Esophagus muscularis mucosa (tissue), 4 donors: ENCODE measurements at places on chromosomes 7 and 10. TPM values are rescaled to one million over a fixed set of nuclear protein-coding genes. Genes with fewer than 3 reads are reported as not detected.
A peak's percentile ranks its signal among the peaks of the same experiment; 100 is the strongest.

DNA sequence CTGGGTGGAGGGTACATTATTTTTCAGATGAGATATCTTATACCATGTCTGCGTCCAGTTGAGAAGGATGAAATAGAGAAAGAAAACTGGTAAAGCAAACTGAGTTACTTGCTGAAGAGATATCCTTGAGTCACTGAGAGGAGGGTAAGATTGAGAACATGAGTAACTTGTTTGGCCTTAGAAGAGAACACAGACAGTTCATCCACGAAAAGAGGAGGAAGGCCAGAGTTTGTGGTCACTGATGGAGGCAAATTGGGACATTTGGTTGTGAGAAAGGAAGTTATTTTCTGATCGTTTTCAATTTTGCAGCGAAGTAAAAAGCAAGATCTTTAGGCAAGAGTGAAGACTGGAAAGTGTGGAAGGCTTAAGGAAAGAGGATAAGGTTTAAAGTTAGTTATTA is 15.6 kb downstream of the MBL2 start:
- no peaks in the 10 kb centered on the region for H3K4me1 ChIP-seq
- peak; percentile 5 for DNase-seq
- H3K36me3 ChIP-seq: no peaks in the 10 kb centered on the region
- H3K27me3 ChIP-seq: no peaks in the 10 kb centered on the region
- no peak overlapping the region for H3K4me3 ChIP-seq

DNA sequence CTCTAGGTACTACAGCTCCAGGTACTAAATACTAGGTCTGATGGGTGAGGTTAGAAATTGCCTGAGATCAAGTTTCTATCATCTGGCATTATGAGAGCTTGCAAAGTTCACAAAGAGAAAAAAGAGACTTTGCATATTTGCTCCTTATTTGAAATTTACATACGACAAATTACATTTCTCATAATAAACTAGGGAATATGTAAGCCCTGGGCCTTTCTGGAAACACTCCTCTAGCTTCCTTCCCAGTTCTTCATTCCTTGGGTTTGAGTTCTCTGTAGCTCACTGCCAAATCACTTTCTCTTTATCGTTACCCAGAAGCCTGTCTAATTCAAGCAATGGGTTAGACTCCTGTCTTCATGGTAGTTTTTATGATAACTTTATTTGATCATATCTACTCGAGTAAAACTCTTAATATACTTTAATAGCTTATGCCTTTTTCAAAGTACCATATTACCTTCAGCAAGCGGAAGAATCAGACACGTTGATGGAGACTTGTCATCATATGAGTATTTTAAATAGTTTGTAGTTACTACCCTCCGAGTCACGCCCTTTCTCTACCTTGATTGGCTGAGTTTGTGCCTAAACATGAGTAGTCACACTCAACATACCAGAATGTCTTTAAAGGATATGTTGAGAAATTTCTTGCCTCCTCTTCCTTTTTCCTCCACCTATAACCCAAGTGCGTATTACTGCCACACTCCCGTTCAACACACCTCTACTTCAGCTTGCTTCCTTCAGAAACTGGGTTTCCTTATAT is 150.5 kb downstream of the DKK1 start:
- H3K27me3 ChIP-seq: no peaks in the 10 kb centered on the region
- no peak for DNase-seq
- H3K27ac ChIP-seq: no peak overlapping the region

GRCh38 chr10:43199088-43199683 is 60.9 kb downstream of the CSGALNACT2 start:
- no peak overlapping the region for H3K4me3 ChIP-seq
- no peak overlapping the region for H3K27ac ChIP-seq
- no peak for DNase-seq
- peaks cover 23% of the 10 kb centered on the region for H3K4me1 ChIP-seq
- no peaks in the 10 kb centered on the region for H3K36me3 ChIP-seq

- H3K36me3 ChIP-seq: no peaks in the 10 kb centered on the region
- H3K27me3 ChIP-seq: no peaks in the 10 kb centered on the region
- H3K27ac ChIP-seq: no peak overlapping the region
- no peak for DNase-seq
- no peak overlapping the region for H3K4me3 ChIP-seq
Measured at GRCh38 chr7:6307762-6308161, 35.3 kb upstream of the CYTH3 start.

- no peak for DNase-seq
- no peaks in the 10 kb centered on the region for H3K4me1 ChIP-seq
- no peak overlapping the region for H3K4me3 ChIP-seq
- H3K36me3 ChIP-seq: no peaks in the 10 kb centered on the region
Measured at GRCh38 chr10:62450912-62451610, 76.9 kb downstream of the ZNF365 start.

- H3K36me3 ChIP-seq: no peaks in the 10 kb centered on the region
- H3K4me3 ChIP-seq: no peak overlapping the region
- no peaks in the 10 kb centered on the region for H3K27me3 ChIP-seq
- H3K27ac ChIP-seq: no peak overlapping the region
- no peaks in the 10 kb centered on the region for H3K4me1 ChIP-seq
Measured at GRCh38 chr7:4204513-4205165, 477.5 kb upstream of the FOXK1 start.

DNA sequence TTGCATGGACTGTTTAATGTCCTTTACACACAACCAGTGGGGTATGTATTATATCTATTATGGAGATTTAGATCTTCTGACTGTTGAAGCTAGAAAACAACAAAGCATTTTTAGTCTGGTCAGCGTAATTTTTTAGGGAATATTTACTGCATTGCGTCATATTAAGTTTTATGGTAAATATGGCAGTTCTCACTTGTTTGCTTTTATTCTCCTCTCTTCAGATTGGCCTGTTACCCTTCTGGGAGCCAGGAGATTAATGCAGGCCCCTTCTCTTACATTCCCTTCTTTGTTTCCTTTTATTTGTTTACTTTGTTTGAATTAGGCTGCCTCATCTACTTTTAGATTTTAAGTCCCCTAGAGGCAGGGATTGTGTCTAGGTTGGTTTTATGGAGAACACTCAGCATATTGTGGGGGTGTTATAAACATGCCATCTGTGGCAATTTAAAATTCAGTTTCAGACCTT is 13.8 kb downstream of the UBE2D1 start:
- H3K27ac ChIP-seq: no peak overlapping the region
- peaks cover 16% of the 10 kb centered on the region for H3K4me1 ChIP-seq
- no peak overlapping the region for H3K4me3 ChIP-seq
- no peaks in the 10 kb centered on the region for H3K27me3 ChIP-seq

- H3K4me1 ChIP-seq: no peaks in the 10 kb centered on the region
- H3K4me3 ChIP-seq: no peak overlapping the region
Measured at GRCh38 chr7:47132471-47132870, 449.4 kb downstream of the TNS3 start.

DNA sequence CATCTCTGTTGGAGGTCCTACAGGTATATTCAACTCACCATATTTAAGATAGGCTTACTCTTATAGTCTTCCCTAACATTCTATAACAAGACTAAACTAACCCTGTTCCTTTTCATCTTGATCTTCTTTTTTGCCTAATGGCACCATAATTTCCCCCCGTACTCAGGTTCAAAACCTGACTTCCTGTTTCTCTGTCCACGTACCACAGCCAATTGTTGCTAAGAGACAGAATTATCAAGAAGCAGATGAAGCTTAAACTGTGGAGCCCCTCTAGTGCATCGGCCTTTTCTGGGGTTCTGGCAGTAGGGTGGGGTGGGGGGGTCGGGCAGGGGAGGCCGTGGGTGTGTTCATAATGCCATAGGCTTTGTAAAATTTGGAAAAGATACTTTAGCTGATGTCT is 109.2 kb downstream of the EVX1 start:
- no peaks in the 10 kb centered on the region for H3K27me3 ChIP-seq
- H3K36me3 ChIP-seq: no peaks in the 10 kb centered on the region
- H3K27ac ChIP-seq: no peak overlapping the region

GRCh38 chr7:124426621-124427020 is 339.0 kb downstream of the GPR37 start:
- no peak for DNase-seq
- H3K4me1 ChIP-seq: no peaks in the 10 kb centered on the region
- no peak overlapping the region for H3K4me3 ChIP-seq
- H3K27me3 ChIP-seq: no peaks in the 10 kb centered on the region
- no peak overlapping the region for H3K27ac ChIP-seq

GRCh38 chr10:105042906-105043552 is 401.9 kb downstream of the SORCS3 start:
- DNase-seq: no peak
- H3K4me3 ChIP-seq: no peak overlapping the region
- no peak overlapping the region for H3K27ac ChIP-seq

DNA sequence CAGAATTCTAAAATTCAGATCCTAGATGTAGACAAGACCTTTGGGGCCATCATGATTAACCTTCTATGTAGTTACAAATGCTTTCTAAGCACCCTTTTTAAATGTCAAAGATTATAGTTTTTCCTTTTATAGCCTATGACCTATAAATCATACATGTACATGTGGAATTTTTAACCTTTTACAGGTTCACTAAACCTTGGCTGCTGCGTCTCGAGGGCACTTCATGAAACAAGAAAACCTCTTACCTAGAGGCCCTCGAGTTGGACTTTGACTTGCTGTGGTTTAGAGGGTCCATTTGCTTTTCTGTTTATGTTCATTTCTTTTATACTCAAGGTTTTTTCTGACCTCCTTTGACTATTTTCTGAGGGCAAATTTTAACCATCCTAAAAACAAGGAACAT is 302.2 kb downstream of the CSTF2T start:
- H3K4me1 ChIP-seq: peaks cover 12% of the 10 kb centered on the region
- H3K4me3 ChIP-seq: no peak overlapping the region
- H3K27ac ChIP-seq: no peak overlapping the region
- no peak for DNase-seq

GRCh38 chr10:86547296-86547695 is 25.7 kb upstream of the WAPL start:
- H3K27me3 ChIP-seq: no peaks in the 10 kb centered on the region

DNA sequence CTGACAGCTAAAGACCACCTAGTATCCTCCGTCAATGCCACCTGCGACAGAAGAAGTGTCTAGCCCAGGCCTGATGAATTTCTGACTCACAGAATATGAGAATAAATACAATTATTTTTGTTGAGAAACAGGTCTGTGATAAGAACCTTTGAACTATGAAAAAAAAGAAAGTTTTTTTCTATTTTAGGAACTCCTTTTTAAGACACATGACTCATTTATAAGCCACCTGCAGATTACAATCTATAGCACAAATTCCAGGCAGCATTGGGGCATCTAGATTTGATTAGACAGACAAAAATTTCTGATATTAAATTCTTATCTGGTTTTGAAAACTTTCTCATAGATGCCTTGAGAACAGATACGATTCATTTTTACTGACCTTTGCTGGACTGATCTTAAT is 256.7 kb upstream of the LYZL1 start:
- no peak overlapping the region for H3K27ac ChIP-seq
- H3K27me3 ChIP-seq: no peaks in the 10 kb centered on the region
- H3K36me3 ChIP-seq: no peaks in the 10 kb centered on the region
- no peaks in the 10 kb centered on the region for H3K4me1 ChIP-seq
- no peak for DNase-seq
- no peak overlapping the region for H3K4me3 ChIP-seq

DNA sequence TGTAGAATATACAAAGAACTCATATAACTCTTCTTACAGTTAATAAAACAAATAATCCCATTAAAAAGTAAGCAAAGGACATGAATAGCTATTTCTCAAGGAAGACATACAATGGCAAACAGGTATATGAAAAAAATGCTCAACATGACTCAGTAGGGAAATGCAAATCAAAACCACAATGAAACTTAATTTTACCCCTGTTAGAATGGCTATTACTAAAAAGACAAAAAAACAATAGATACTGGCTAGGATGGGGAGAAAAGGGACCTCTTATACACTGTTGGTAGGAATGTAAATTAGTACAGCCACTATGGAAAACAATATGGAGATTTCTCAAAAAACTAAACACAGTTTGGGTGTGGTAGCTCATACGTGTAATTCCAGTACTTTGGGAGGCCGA is 37.8 kb downstream of the HERPUD2 start:
- no peaks in the 10 kb centered on the region for H3K27me3 ChIP-seq
- H3K4me1 ChIP-seq: peaks cover 11% of the 10 kb centered on the region
- peaks cover 7% of the 10 kb centered on the region for H3K36me3 ChIP-seq
- no peak overlapping the region for H3K27ac ChIP-seq
- no peak for DNase-seq
- no peak overlapping the region for H3K4me3 ChIP-seq

GRCh38 chr7:54596747-54597146 is 54.6 kb downstream of the VSTM2A start:
- peaks cover 17% of the 10 kb centered on the region for H3K4me1 ChIP-seq
- H3K4me3 ChIP-seq: no peak overlapping the region
- H3K27ac ChIP-seq: no peak overlapping the region
- no peaks in the 10 kb centered on the region for H3K36me3 ChIP-seq
- no peak for DNase-seq
- H3K27me3 ChIP-seq: no peaks in the 10 kb centered on the region

DNA sequence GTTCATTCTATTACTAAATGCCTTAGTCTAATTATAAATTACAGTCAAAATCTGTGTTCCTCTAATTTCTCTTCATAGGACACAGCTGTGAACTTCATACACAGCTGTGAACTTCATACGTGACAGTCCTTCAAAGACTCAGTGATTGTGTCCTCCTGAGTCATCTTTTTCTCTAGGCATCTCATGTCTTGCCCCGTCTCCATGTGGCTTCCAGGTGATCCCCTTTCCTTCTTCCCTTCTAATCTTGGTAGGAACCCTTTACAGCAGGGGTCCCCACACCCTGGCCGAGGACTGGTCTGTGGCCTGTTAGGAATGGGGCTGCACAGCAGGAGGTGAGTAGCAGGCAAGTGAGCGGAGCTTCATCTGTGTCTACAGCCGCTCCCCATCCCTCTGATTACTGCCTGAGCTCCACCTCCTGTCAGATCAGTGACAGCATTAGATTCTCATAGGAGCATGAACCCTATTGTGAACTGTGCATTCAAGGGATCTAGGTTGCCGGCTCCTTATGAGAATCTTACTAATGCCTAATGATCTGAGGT is 14.0 kb upstream of the EIF5AL1 start:
- H3K4me1 ChIP-seq: no peaks in the 10 kb centered on the region
- no peak overlapping the region for H3K4me3 ChIP-seq
- no peak for DNase-seq
- H3K27me3 ChIP-seq: peaks cover 7% of the 10 kb centered on the region
- H3K27ac ChIP-seq: no peak overlapping the region

DNA sequence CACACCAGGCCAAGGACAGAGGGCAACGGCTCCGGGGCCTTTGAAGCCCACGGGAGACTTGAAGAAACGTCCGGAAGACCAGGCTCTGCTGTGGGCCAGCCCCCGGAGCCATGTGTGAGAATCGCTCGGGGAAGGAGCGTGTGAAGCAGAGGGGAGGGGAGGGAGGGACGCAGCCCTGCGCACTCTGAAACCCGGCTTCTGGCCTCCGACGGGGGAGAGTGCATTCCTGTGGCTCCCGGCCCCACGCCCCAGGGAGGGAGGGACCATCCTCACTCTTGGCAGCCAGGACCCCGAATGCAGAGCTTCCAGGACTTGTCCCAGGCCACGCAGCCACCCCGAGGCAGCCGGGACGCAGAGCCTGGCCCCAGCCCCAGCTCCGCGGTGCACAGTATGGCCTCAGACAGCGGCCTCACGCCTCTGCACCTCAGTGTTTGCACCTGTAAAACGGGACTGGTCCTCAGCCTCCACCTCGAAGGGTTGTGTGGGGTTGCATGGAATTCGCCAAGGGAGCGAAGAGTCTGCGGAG is 67.4 kb downstream of the PDGFA start:
- no peak overlapping the region for H3K4me3 ChIP-seq
- no peak for DNase-seq
- peaks cover 50% of the 10 kb centered on the region for H3K27me3 ChIP-seq
- H3K27ac ChIP-seq: no peak overlapping the region

ANKRD30A gene
- not detected for total RNA-seq

BBS9 gene
- 20.8 TPM for total RNA-seq

TMEM184A gene
- not detected for total RNA-seq

GPR158 gene
- 0.50 TPM for total RNA-seq

NXPH1 gene
- total RNA-seq: not detected
